IPS DF 19.7 (cell line): ENCODE measurements at places on chromosomes 16 and 17.

- DNase-seq = no peak
Observed at GRCh38 chr17:29592850-29593551, at the start of gene ANKRD13B. Gene ANKRD13B (plus strand): TSS chr17:29593132. CDS start chr17:29593622, 490 bp downstream.

GRCh38 chr16:61820398-61820797, 215.8 kb downstream of the CDH8 start:
- DNase-seq = no peak

GRCh38 chr17:61503961-61504360, 51.7 kb downstream of the TBX4 start:
- no peak for DNase-seq

GRCh38 chr16:30778549-30779244, 8.3 kb downstream of the ZNF629 start:
- DNase-seq = no peak

- no peak for DNase-seq
Observed at GRCh38 chr17:61284174-61284573, 115.5 kb upstream of the TBX2 start.

- DNase-seq = no peak
Observed at GRCh38 chr17:74998783-74999182, 11.4 kb downstream of the CDR2L start.

GRCh38 chr17:81385320-81386111, 9.7 kb upstream of the BAHCC1 start:
- no peak for DNase-seq

- DNase-seq = no peak
Observed at GRCh38 chr16:12311877-12312276, 335.3 kb downstream of the SNX29 start.

DNA sequence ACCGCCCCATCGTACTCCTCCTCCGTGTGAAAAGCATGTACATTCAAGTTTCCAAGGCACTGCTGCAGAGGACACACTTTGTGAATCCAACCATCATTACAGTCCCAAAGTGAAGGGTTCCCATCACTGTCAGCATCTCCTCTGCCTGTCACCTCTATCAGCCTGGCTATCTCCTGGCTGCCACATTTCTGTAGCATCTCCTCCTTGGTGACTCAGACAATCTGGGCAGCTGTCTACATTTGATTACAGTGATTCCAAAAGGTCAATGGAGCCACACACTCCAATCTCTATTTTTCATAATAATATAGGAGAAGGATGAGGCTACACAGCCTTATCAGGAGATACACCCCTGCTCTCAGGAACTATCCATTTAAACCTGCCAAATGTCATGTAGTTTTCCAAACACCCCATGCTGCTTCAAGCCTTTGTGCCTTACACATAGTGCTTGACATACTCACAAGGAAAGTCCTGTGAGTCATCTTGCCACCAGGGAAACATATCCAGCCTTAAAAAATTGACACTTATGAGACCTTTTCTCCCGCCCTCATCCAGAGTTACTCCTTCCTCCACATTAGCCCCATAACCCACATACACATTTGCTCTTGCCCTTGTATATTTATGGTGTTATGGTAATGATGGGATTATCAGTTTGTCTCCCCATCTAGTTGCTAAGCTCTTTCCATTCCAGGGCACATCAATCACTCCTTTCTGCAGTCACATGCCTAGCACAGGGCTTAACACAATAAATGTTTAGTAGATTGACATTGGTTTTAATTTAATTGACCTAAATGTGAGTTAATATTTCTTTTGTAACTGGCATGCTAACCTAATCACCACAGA, 250.1 kb upstream of the CDH5 start:
- DNase-seq = no peak

DNA sequence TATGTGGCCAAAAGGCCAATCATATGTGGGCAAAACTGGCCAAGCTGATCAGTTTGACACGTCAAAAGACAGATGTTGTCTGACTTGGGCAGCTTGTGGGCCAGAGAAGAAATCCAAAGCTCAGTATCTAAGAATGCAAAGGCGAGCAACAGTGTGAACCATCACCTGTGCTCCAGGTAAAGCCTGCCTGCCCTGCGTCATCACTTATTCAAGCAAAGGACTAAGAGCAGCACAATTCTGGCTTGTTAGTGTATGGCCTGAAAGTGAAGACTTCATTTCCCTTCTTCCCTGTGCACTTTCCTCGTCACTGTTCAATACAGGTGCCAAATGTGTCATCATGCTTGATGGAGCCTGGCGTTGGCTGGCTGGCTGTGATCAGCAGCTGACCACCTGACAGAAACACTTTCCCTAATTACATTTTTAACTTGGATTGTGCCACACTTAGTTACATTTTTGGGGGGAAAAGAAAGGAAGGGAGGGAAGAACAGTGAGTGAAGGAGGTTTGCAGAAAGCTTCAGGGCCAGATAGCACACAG, 4.7 kb downstream of the FAM20A start:
- DNase-seq = no peak

DNA sequence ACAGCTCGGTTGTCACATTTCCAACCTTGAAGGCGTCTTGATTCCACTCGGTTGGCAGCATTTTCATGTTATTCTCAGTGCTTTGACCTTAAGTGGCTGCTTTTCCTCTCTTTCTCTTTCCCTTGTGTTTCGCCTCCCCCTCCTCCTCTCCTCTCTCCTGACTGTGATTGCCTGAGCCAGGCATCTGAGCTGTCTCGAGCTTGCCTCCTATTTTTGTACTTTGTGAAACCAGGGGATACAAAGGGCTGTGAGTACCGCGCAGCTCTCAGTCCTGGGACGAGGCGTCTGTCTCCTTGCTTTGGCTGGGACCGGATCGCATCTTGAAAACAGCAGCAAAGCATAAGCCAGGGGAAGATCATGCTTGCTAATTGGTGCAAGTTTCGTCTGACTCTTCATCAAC, 48.8 kb upstream of the SDK2 start:
- DNase-seq = no peak

- DNase-seq = no peak
Observed at GRCh38 chr17:77311371-77311981, 170.7 kb downstream of the SEC14L1 start.

GRCh38 chr17:68660302-68660701, 59.1 kb upstream of the FAM20A start:
- DNase-seq = no peak

- DNase-seq = no peak
Observed at GRCh38 chr17:76923491-76923890, 55.3 kb downstream of the MGAT5B start.

DNA sequence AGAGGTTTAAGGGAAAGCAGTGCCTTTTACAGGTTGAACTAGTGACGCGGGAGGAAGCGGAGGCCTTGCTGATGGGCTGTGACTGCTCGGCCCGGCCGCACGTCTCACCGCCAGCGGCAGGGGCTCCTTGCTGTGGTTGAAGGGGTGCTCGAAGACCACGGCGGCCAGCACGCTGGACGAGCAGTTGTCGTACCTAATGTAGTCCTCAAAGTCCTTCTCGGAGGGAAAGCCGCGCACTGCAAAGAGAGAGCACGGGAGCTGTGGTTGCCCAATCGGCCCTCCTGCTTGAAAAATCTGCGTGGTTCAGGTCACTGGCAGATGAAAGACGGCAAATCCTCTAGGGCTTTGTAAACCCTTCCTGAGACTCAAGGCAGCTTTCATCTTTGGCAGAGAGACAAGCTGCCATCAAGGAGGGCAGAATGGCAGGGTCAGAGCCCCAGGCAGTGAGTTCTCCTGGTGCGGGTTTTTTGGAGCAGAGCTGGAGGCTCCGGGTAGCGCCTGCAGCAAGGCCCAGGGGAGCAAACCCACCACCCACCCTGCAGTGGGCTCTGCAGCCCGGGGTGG, 16.1 kb downstream of the ABCA3 start:
- DNase-seq = no peak

GRCh38 chr17:63399316-63399715, 46.8 kb downstream of the CYB561 start:
- DNase-seq = no peak

- no peak for DNase-seq
Observed at GRCh38 chr17:83177611-83178532, 98.5 kb downstream of the METRNL start.

GRCh38 chr17:31499771-31500554, 108.5 kb downstream of the RAB11FIP4 start:
- DNase-seq = no peak

DNA sequence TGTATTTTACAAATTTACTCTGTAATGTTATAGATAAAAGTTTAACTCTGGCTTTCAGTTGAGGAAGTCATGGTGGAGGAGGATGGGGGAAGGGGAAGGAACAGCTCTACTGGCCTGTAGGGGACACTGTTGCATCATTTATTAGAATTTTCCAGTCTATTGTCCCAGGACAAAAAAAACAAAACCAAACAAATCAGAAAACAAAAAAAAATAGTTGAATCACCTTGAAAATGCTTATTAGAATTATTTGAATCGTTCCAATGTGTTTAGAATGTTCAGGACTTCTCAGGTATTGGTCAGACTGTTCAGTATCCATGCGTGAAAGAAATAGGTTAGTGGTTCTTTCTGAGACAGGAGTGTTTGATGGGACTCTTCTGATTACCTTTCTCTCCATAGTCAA, 242.0 kb downstream of the FTO start:
- peak; percentile 23 for DNase-seq

DNA sequence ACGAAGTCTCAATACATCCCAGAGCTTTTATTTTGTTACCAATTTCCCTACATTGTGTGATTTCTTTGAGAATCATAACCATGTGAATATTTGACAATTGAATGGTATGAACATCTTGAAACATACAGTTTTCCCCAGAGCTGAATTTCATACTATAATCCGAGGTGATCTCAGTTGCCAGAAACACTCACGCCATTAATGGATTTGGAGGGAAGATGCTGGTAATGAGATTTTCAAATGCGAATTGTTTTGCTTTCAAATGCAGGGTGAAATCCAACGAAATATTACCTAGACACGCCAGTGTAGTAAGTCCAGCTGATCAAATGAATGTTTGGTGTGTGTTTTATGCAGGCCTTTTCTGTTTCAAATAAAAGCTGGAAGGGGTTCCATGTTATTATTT, 277.8 kb upstream of the CDH5 start:
- DNase-seq = no peak

DNA sequence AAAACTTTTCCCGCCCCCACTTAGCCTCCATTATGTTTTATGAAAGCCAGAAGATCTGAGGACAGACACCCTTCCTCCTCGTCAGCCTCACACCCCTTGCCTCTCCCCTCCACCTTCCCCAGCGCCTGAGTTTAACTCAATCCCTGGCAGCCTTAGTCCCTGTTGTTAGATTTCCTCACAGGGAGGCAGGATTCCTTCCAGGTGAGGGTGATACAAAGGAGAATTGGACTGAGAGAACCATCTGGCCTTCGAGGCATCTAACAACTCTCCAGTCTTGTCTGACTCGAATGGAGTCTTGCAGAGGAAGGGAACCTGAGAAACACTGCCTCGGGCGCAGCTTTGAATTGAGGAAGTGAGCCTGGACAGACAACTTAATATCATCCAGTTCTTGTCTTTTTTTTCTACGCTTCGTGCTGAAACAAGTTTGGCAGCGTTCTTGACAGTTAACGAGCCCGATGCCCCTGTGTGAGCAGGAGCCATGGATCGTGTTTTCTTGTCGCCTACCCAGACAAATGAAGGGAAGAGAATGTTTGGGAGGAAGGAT, 1.3 kb upstream of the ZNF768 start:
- no peak for DNase-seq

DNA sequence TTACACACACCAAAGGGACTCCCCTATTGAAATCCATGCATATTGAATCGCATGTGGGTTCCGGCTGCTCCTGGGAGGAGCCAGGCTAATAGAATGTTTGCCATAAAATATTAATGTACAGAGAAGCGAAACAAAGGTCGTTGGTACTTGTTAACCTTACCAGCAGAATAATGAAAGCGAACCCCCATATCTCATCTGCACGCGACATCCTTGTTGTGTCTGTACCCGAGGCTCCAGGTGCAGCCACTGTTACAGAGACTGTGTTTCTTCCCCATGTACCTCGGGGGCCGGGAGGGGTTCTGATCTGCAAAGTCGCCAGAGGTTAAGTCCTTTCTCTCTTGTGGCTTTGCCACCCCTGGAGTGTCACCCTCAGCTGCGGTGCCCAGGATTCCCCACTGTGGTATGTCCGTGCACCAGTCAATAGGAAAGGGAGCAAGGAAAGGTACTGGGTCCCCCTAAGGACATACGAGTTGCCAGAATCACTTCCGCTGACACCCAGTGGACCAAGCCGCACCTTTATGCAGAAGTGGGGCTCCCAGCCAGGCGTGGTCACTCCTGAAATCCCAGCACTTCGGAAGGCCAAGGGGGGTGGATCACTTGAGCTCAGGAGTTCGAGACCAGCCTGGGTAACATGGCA, 2.2 kb downstream of the GAA start:
- no peak for DNase-seq

- no peak for DNase-seq
Observed at GRCh38 chr17:28935744-28936460, 15.4 kb downstream of the PHF12 start.

- DNase-seq = no peak
Observed at GRCh38 chr17:72733619-72734282, 358.7 kb downstream of the SLC39A11 start.

DNA sequence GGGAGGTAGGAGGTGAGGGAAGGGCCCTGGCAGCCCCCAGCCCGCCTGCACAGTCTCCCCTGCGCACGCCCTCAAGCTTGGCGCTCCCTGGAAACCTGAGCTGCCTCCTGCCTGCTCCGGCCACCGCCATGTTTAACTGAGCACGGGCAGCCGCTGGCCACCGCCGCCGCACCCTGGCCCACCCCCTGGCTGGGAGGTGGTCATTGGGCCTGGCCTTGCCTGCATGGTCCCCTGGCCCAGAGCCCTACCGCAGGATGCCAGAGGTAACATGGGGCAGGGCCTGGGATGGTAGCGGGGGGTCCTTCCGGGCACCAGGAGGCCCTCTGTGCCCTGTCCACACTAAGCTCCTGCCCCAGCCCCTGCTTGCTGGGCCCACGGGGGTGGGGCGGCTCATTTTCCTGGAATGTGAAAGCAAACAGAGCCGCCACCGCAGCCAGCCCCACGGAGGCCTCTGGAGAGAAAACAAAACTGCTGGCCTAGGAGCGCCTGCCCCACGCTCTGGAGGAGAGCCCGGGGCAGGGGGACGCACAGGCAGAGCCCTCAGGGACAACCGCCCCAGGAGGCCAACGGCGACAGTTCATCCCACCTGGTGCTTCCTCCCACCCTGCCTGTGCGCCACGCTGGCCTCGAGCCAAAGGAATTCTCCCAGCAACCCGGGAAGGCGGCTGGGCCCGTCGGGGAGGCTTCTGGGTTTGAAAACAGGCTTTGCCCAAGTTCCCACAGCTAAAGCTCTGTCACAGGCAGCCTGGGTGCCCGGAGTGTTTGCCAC, 8.9 kb downstream of the NHERF2 start:
- DNase-seq = no peak

- no peak for DNase-seq
Observed at GRCh38 chr17:45234641-45235415, 13.1 kb downstream of the FMNL1 start.

- DNase-seq = no peak
Observed at GRCh38 chr16:81699596-81699995, 79.5 kb upstream of the PLCG2 start.

DNA sequence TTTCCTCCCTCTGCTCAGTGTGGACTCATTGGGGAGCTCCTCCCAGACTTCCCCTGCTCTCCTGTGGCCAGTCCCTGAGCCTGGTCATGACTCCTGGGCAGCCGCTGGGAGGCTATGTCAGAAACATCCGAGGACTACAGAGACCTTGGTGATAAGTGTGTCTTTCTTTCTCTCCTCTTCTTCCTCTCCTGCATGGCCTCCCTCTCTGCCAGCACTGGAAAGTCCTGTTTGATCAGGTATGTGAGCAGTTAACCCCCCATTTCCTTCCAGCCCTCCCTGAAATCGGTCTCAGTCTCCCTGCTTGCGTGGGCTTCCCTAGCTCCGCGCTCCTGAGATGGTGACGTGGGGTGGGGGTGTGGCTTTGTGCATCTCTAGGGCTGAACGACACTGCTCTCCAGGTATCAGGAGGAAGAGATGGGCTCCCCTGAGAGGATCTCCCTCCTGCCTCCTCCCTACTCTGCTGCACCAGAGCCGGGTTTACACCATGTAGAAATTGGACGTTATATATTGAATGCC, 2.1 kb downstream of the RHBDL3 start:
- DNase-seq = no peak
